ENCODE measurements at places on chromosomes 3 and 15.

DNA sequence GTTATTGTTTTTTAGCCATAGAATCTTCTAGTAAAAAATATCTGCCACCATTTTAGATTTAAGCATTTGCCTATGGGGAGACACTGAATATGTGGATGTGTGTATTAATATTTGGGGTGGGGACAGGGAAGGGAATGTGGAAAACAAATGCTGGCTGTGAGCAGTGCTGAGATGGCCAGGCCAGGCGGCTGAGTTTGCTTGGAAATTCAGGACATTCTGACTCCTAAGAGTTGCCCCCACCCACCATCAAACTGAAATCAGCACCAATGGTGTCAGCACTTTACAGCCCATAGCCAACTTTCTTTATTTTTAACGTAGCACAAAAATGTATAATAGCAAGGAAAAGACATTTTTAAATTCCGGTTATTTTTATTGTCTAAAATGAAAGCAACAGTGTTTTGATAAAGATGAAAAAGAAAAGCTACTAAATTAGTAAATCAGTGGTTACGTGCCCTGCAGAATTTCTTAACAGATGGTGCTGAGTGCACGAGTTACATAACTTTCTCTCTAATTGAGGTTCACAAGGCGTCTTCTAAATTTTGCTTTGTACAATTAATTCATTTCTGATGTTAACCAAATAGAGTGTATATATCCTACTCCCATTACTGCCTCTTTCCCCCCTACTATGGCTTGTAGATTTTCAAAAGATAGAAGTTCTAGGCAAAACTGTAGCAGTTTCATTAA, 34.0 kb downstream of the B3GALNT1 start:
- DNase-seq = no peak

- no peak for DNase-seq
These were observed 93.8 kb upstream of the PDZRN3 start for GRCh38 chr3:73718326-73719110.

DNA sequence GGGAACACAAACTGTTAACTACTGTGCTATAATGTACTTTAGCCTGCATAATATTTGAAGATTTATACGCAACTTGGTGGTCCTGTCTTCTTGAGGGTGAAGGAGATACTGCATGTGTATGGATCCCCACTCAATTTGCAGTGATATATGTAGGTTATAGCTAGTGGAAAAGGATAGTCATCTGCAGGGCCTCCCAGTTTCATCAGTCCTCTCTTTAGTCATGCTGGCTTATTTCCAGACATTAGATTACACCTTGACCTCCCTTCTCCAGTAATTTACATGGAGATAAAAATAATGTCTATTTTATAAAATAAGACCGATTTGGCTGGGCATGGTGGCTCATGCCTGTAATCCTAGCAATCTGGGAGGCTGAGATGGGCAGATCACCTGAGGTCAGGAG, 3.7 kb downstream of the NR1D2 start:
- DNase-seq = no peak

DNA sequence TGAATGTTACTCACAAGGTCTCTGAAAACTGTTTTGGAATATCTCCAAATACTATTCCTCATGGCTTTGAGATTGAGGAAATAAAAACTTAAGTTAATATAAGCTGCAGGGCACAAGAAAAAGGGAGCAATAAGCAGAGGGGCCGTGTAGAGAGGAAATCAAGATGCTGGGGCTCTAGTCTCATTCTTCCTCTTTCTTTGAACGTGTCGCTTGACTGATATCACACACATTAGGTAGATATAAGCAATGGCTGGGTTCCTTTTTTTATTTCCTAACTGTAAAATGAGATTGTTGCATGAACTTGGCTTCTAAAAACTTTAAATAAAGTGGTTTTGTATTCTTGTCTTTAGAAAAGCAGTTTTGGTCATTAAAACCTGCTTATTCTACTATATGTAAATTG, 326.7 kb upstream of the ROPN1 start:
- DNase-seq = no peak

GRCh38 chr3:94349310-94349878, 286.5 kb downstream of the NSUN3 start:
- DNase-seq = no peak

- no peak for DNase-seq
These were observed 7.0 kb downstream of the OR5K4 start for GRCh38 chr3:98360681-98361080.

GRCh38 chr15:38706956-38707355, 142.3 kb upstream of the RASGRP1 start:
- DNase-seq = no peak

DNA sequence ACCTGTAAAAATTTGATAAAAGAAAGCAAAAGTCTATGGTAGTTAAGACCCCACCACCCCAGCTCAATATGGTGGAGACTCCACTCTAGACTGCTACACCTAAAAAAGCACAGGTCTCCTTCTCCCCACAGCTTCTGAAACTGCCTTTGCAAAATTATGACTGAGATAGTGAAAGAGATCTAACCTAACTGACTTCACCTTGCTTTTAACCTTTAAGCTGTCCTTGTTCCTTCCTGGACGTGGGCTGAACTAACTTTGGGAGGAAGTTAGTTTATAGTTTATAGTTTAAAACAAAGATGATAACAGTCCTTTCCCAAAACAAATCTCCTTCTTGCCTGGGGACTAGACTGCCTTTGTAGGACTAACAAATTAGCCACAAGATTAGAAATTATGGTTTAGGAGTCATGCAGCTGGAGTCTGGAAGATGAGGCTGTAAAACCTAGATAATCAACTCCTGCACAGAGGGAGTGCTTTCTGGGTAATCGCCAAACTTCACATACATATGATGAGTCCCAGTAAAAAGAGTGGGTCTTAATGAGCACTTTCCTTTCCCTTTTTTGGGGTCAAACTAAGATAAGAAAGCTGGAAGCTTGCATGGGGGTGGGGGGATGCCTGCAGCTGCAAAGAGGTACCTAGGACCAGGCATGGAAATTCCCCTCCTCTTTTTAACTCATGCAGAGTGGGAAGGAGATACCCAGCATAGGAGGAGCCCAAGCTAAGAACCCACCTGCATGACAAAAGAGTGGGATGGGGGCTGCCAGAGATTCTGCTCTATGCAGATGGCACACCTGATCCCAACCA, 17.5 kb downstream of the CCR8 start:
- DNase-seq = no peak

GRCh38 chr15:84955089-84955848, 26.4 kb upstream of the PDE8A start:
- peak; percentile 11 for DNase-seq
